Right renal cortex interstitium (tissue), 3 donors: ENCODE measurements at places on chromosomes 3 and 15. TPM values are rescaled to one million over a fixed set of nuclear protein-coding genes. Genes with fewer than 3 reads are reported as not detected.

GRCh38 chr15:80452166-80452565 lies 48.0 kb downstream of the ARNT2 start:
- no peak for DNase-seq

GRCh38 chr3:173403376-173403775 lies 5.8 kb downstream of the NLGN1 start:
- DNase-seq, result no peak

DNA sequence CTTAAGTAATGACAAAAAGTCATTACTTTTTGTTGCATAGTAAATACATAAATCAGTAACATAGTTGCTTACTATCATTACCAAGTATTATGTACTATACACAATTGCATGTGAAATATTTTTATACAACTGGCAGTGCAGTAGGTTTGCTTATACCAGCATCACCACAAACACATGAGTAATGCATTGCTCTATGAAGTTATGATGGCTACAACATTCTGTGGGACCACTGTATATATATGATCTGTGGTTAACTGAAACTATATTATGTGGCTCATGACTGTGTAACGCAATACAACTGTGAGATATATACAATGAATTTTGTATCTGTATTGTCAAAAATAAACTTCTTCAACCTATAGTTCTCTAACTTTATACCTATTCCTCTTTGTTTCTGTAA lies 113.7 kb upstream of the RBMS3 start:
- no peak for DNase-seq

Gene SPTSSB
- 3.0 TPM for polyA plus RNA-seq

GRCh38 chr3:42273361-42273760 lies 7.4 kb upstream of the CCK start:
- no peak for DNase-seq

DNA sequence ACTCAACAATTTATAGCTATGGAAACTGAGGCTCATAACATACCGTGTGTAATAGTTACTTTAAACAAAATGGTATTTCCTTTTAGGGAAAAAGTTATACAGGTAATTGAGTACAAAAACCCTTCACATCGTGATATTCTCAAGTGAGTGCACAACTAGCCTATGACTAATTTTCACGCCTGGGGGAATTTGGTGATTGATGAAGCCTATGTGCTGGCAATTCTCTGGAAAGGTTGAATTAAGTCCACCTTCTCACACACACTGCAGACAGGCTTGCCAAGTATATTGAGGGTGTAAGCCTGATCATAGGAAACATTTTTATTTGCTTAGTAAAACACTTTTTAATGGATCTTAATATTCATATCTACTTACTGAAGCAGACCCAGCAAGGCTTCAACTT lies 41.3 kb upstream of the ROBO2 start:
- no peak for DNase-seq

DNA sequence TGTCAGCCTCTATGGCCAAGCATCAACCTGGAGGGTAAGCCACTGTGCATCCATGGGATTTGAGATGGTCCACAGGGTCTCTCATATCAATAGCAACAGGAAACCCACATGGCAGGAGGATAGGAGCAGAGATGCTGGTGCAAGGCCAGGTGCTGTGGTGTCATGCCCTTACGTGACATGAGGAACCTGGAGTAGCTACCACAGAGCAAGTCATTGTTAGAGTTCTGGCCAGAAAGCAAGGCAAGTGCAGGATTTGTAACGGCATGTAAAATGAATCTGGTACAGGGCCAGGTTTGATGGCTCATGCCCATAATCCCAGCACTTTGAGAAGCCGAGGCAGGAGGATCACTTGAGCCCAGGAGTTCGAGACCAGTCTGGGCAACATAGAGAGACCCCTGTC lies 14.8 kb upstream of the ZNF774 start:
- DNase-seq, result no peak

Gene TNK2
- polyA plus RNA-seq, result 23.2 TPM

GRCh38 chr3:122568755-122569154 lies 4.6 kb downstream of the DTX3L start:
- DNase-seq, result no peak

DNA sequence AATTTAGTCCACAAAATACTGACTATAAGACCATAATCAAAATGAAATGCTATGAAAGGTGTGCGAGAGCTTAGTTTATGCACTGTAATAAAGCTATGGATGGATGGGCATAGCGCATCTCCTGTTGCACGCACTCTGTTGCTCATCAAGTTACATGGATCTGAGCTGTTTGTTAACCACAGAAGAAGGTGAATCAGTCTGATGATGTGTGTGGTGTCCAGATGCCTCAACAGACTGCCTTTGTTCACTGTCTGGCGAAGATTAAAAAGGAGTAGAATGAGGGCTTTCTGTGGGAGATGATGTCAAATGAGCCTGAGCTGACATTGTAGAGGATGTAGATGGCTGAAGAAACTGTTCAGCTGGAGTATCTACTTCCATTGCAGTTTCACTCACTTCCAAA lies 36.1 kb downstream of the NSMCE3 start:
- no peak for DNase-seq

DNA sequence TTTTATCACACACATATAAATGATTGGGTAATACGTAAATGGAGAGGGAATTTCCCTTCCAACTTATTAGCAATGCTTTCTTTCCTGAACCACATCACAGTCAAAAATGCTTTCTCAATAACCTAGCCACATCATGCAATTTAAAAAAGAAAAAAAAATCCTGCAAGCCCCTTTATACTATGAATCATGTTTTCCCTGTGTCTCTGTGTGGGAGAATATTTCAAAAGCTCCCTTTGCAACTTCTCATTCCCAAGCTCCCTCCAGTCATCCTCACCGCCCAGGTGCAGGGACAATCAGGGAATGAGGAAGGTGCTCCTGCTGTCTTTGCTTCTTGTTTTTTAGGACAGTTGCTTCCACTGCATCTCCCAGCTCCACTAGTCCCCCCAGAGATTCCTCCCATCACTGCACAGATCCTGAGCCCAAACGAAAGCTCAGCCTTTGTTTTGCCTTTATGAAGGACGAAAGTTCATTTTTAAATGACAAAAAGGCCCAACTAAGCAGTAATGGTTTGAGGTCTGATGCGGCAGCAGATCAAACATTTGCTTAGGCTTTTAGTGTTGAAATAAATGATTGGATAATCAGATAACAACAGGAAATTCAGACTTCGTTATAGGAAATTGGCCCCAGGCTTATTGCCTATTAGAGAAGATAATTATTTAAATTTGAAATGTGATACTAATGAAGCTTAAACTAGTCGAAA lies 47.8 kb upstream of the ADGRG7 start:
- no peak for DNase-seq
